ENCODE measurements at places on chromosomes 13 and 19. TPM values are rescaled to one million over a fixed set of nuclear protein-coding genes. Genes with fewer than 3 reads are reported as not detected.
A peak's percentile ranks its signal among the peaks of the same experiment; 100 is the strongest.

The FGF21 gene
- not detected for total RNA-seq

The C19orf85 gene
- not detected for total RNA-seq

The SHANK1 gene
- not detected for total RNA-seq

The APOC4 gene
- not detected for total RNA-seq

The KLK4 gene
- not detected for total RNA-seq

- H3K27ac ChIP-seq, result no peak overlapping the region
- no peaks in the 10 kb centered on the region for H3K27me3 ChIP-seq
- H3K4me1 ChIP-seq, result no peaks in the 10 kb centered on the region
- no peak for DNase-seq
Measured at GRCh38 chr13:59494560-59494970, 669.2 kb downstream of the DIAPH3 start.

- no peak overlapping the region for H3K27ac ChIP-seq
- H3K4me1 ChIP-seq, result no peaks in the 10 kb centered on the region
- H3K4me3 ChIP-seq, result no peak overlapping the region
- H3K36me3 ChIP-seq, result no peaks in the 10 kb centered on the region
- DNase-seq, result no peak
- no peaks in the 10 kb centered on the region for H3K27me3 ChIP-seq
Measured at GRCh38 chr13:60851378-60851777, 454.4 kb downstream of the TDRD3 start.

- DNase-seq, result no peak
- H3K27ac ChIP-seq, result no peak overlapping the region
- H3K27me3 ChIP-seq, result no peaks in the 10 kb centered on the region
- peaks cover 3% of the 10 kb centered on the region for H3K4me1 ChIP-seq
- H3K4me3 ChIP-seq, result no peak overlapping the region
Measured at GRCh38 chr13:29801102-29801501, 49.3 kb downstream of the UBL3 start.

DNA sequence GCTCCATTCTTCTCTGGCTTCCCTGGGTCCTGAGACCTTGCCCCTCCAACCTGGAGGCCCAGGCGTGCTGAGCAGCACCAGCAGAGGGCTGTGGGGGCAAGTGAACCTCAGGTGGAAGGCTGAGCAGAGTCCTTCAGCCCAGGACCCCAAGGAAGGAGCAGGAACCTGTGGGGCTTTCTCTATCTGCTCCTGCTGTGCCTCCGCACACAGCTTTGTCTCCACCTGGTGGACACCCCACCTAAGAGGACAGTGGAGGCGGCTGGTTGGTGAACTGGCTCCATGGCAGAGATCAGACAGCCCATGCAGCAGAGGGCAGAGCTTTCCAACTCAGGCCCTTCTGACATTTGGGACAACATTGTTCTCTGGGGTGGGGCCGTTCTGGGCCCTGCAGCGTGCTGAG, 19.7 kb downstream of the ZFR2 start:
- H3K27ac ChIP-seq, result no peak overlapping the region
- peak; percentile 49 for DNase-seq
- H3K4me3 ChIP-seq, result no peak overlapping the region
- H3K36me3 ChIP-seq, result peaks cover 6% of the 10 kb centered on the region
- no peaks in the 10 kb centered on the region for H3K4me1 ChIP-seq
- no peaks in the 10 kb centered on the region for H3K27me3 ChIP-seq

DNA sequence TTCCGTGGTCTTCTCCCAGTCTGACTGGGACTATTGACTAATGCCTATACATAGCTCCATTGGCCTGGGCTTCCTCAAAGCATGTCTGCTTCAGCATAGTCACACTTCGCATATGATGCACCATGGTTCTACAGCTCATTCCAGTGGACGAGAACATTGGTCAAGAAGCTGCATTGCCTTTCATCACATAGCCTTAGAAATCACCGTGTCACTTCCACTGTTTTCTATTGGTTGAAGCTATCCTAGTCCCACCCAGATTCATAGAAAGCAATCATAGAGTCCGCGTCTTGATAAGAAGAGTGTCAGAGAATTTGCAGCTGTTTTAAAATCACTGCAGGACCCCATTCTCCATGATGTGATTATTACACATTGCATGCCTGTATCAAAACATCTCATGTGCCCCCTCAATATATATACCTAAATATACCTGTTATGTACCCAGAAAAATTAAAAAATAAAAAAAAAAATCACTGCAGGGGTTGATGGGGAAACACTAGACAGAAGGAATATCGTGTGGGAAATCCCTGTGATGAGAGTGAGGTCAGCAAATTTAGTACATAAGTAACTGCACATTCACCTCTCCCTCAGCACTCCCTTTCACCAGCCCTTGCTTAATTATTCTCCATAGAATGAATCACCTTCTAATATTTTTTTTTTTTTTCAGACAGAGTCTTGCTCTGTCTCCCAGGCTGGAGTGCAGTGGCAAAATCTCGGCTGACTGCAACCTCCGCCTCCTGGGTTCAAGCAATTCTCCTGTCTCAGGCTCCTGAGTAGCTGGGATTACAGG, 2.2 kb upstream of the ARHGAP33 start:
- no peaks in the 10 kb centered on the region for H3K27me3 ChIP-seq
- peaks cover 27% of the 10 kb centered on the region for H3K4me1 ChIP-seq
- H3K27ac ChIP-seq, result no peak overlapping the region
- no peak for DNase-seq
- peaks cover 15% of the 10 kb centered on the region for H3K36me3 ChIP-seq

DNA sequence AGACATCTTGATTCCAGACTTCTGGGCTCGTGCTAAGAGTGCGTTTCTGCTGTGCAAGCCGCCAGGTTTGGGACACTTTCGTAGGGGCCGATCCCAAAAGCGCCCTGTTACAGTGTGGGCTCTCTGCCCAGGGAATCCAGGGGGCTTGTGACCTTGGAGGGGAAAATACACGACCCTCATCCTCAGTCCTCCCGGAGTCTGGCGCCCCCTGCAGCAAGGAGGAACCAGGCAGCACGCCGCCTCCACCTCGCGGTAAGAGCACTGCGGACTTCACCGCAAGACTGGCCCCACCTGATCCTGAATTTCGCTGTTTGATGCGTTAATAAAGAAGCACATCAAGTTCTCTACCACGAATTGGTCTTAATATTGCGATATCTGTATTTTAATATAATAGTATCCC, 5.2 kb downstream of the POLRMT start:
- no peaks in the 10 kb centered on the region for H3K27me3 ChIP-seq
- DNase-seq, result no peak
- peaks cover 23% of the 10 kb centered on the region for H3K36me3 ChIP-seq
- H3K27ac ChIP-seq, result no peak overlapping the region
- no peak overlapping the region for H3K4me3 ChIP-seq

DNA sequence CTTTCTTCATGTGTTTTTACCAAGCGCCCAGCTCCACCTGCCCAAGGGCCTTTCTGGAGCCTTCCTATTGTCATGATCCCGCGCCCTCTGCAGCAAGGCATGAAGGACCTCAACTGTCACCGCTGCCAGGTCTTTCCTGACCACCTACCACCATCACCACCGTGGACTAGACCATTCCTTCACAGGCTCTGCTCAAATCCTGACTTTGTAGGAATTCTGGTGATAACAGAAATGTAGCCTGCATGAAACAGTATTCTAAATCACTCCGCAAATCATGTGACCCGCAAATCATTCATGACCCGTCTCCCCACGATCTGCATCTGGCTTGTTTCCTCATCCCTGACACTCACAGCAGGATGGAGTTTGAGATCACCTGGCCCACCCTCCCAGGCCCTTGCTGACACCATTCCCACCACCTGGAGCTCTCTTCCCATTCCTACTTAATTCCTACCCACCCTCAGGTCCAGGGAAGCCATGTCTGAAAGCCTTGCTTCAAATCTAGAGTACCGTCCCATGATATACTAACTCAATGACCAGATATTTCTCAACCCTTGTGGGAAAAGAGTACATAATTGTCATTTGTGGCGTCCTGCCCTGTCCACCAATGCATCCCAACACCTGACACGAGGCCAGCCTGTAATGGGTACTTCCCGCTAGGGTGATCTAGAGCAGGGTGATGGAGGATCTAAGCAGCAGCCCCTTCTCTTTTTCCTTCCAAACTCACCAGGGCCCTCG, 1.3 kb downstream of the UBE2S start:
- H3K27ac ChIP-seq, result peak overlapping the region; percentile 83
- H3K4me1 ChIP-seq, result peaks cover 57% of the 10 kb centered on the region
- H3K27me3 ChIP-seq, result peaks cover 6% of the 10 kb centered on the region
- peak overlapping the region; percentile 83 for H3K4me3 ChIP-seq
- H3K36me3 ChIP-seq, result peaks cover 59% of the 10 kb centered on the region

- H3K36me3 ChIP-seq, result peaks cover 22% of the 10 kb centered on the region
- no peak overlapping the region for H3K4me3 ChIP-seq
- H3K27me3 ChIP-seq, result no peaks in the 10 kb centered on the region
- DNase-seq, result no peak
- no peak overlapping the region for H3K27ac ChIP-seq
- no peaks in the 10 kb centered on the region for H3K4me1 ChIP-seq
Measured at GRCh38 chr13:41622432-41623429, 165.4 kb downstream of the RGCC start.

DNA sequence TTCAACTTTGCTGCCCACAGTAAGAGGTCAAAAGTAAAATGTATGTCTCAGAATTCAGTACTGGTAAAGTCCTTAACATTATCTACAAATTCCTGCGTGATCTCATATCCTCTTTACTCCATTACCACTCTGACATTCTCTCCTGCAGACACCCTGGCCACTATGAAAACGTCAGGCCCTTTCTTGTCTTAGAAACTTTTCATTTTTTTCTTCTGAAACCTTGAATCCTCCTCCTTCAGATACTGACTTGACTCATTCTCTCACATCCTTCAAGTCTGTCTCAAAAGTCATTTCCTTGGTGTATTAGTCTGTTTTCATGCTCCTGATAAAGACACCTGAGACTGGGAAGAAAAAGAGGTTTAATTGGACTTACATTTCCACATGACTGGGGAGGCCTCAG, 262.3 kb downstream of the POU4F1 start:
- no peaks in the 10 kb centered on the region for H3K27me3 ChIP-seq
- H3K27ac ChIP-seq, result no peak overlapping the region
- no peak overlapping the region for H3K4me3 ChIP-seq
- DNase-seq, result no peak
- H3K4me1 ChIP-seq, result no peaks in the 10 kb centered on the region

GRCh38 chr13:26476111-26476781, 81.2 kb upstream of the WASF3 start:
- no peak overlapping the region for H3K27ac ChIP-seq
- H3K36me3 ChIP-seq, result no peaks in the 10 kb centered on the region
- H3K4me1 ChIP-seq, result peaks cover 10% of the 10 kb centered on the region
- no peak overlapping the region for H3K4me3 ChIP-seq

- no peak overlapping the region for H3K4me3 ChIP-seq
- no peaks in the 10 kb centered on the region for H3K36me3 ChIP-seq
- no peak for DNase-seq
- H3K27me3 ChIP-seq, result peaks cover 3% of the 10 kb centered on the region
- no peak overlapping the region for H3K27ac ChIP-seq
- H3K4me1 ChIP-seq, result no peaks in the 10 kb centered on the region
Measured at GRCh38 chr19:54731191-54731590, 6.9 kb downstream of the KIR3DL3 start.

GRCh38 chr13:114130837-114131582, 1.4 kb downstream of the RASA3 start:
- H3K4me3 ChIP-seq, result peak overlapping the region; percentile 97
- H3K27me3 ChIP-seq, result peaks cover 5% of the 10 kb centered on the region
- DNase-seq, result peak; percentile 83
- peaks cover 56% of the 10 kb centered on the region for H3K36me3 ChIP-seq
- H3K4me1 ChIP-seq, result peaks cover 73% of the 10 kb centered on the region
- peak overlapping the region; percentile 92 for H3K27ac ChIP-seq

- H3K27ac ChIP-seq, result no peak overlapping the region
- no peaks in the 10 kb centered on the region for H3K27me3 ChIP-seq
- peaks cover 4% of the 10 kb centered on the region for H3K4me1 ChIP-seq
- no peak for DNase-seq
- H3K4me3 ChIP-seq, result no peak overlapping the region
Measured at GRCh38 chr19:12199757-12200419, 37.0 kb downstream of the ZNF136 start.

- peaks cover 3% of the 10 kb centered on the region for H3K4me1 ChIP-seq
- no peak overlapping the region for H3K4me3 ChIP-seq
- H3K27me3 ChIP-seq, result peaks cover 33% of the 10 kb centered on the region
- H3K27ac ChIP-seq, result no peak overlapping the region
Measured at GRCh38 chr19:46551164-46551563, 50.0 kb upstream of the CALM3 start.

Data from activated CD4-positive, alpha-beta memory T cell treated with anti-CD3 and anti-CD28 coated beads, Interleukin-2, amount 10 ng/mL, durations not matched to agents 7 days and 5 days (primary cell).